Activated T-helper 9 cell treated with anti-CD3 and anti-CD28 coated beads, Interleukin-2, amount 50 U/mL, for 16 hours (primary cell): ENCODE measurements at places on chromosomes 12 and 14.

- no peak for DNase-seq
These were observed 73.0 kb upstream of the FICD start for GRCh38 chr12:108442067-108442466.

DNA sequence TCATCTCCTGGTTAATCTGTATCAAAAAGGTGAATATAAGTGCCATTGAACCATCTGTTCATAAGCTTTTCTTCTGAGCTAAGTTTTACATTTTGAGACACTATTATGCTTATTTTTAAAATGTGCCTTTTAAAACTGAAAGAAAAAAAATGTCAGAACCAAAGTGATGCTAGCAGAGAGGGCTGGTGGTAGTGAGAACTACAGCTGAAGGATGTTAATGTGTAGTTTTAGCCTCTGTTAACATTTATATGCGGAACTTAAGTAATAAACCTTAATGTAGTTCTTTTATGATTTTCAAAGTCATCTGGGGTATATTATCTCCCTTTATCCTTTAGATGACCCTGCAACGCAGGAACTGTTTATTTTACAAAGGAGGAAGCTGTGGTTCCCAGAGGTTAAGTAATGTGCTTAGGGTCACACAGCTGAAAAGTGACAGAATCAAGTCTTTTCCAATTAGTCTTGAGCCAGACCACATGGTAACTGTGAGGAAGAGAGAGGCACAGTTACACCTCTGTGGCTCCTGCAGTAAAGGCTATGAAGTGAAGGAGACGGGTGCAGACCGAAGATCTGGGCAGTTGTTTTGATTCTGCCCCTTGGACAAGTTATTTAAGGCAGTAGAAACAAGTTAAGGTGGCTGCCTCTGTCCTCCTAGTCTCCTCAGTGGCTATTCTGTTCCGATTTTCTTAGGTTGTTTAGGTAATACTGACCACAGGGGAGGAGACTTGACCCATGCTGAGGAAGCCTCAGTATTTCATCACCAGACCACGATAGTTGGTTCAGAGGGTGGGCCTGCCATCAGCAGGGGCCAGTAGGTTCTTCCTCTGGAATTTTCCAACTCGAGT, 23.9 kb downstream of the GNG2 start:
- no peak for DNase-seq

DNA sequence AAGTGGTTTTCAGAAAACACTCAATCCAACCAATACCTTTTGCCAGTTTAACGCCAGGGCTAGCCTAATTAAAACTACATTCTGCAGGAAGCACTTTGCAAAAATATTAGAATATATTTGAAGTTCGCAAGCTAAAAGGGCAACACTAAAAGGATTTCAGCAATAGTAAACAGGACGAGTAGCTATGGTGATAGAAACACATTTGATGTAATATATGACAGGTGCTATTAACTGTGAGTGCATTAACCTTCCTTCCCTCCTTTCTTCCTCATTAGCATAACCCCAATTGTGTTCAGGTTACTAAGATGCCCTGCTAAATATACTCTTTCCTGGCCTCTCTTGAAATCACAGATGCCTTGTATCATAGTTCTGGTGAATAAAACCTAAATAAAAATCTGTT, 85.6 kb upstream of the TMCC3 start:
- no peak for DNase-seq

DNA sequence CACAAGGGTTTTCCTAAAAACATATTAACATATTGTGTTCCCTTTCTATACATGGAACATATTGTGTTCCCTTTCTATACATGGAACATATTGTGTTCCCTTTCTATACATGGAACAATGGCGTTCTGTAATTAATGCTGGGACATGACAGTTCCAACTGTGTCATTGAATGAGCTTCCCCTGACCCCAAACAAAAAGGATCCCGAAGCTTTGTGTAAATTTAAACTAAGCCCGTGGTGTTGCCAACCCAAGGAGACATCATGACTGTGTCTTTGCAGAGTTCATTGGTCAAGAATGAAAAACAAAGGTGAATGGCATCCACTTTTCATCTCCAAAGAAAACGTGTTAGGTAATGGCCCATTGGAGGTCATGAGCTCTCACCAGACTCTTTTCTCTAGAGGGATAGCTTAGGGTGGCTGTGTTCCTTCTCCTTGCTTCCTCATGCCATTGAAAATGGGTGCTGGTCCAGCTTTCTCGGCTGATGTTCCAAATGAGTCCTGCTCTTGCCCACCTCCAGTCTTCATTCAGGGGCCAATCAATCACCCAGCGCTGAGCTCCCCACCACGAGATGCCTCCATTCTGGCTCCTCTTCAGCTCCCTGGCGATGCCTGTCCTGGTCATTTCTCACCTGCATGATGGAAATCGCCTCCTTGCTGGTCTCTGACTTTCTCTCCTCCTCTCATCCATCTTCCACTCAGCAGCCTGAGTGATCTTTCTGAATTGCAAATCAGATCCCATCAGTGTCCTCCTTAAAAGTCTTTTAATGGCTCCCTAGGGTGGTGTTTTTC, 156.1 kb downstream of the VRK1 start:
- DNase-seq: no peak

DNA sequence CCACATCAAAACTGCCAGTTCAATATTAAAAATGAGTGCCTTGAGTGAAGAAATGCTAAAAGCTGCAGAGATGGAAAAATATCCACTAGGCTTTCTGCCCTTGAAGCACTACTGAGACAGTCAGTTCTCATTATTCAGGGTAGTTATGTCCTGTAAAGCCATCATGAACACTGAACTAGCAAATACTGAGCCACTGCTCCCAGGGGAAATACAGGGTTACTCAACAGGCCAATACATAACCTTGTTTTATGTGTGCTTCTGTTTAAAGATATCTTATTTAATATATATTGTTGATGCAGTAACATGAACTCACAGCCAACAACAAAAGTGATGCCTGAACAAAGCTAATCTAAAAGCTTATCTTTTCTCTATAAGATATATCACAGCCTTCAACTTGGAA, 3.3 kb downstream of the RAD52 start:
- DNase-seq: no peak

DNA sequence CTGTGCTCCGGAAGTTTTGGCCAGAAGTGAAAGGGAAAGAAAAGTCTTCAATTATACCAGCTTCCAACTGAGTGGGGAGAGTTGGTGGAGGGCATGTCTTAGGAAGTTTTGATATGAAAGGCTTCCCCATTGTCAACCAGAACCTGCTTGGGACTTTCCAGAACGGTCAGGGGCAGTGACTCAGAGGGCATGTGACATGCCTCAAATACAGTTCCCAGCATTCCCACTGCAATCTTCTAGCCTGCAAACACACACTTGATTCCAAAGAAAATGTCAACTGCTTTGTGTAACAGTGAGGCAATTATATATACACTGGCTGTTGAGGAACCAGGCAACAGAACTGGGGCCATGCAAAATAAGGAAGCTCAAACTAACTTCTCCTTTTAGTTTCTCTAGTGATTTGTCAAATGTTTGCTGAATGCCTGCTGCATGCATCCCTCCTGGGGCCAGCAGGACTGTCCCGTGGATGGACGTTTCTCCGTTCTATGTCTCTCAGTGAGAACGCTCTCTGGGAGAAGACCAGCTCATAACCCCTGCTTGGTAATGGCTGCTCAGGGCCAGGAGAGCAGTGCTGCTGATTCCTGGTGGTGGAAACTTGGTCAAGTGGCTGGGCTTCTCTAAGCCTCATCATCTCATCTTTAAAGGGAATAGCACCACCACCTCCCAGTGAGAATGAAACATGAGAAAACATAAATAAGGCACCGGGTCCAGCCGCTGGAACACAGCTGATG, 18.3 kb downstream of the SLC25A47 start:
- DNase-seq: no peak

DNA sequence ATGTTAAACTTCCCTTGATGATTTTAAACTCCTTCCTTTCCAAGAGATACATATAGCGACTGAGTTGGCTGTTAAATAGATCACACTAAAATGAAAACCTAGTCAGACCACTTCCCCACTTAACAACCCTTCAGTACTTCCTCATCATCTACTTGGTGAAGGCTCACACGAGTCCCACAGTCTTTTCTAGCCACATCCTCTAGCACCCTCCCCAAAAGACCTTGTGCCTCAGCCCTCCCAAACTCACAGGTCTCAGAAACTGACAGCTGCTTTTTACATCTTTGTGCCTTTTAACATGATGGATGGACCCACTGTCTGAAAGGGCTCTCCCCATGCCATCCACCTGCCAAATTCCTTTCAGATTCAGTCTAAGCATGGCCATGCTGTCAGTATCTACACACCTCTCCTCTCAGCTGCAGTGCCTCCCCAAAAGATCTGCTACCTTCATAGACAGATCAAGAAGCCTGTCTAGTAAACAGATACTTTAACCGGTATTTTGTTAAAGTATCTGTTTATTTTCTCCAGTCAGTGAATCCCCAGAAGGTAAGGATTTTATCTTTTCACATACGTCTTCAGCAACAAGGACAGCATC, 65.1 kb upstream of the GPHB5 start:
- no peak for DNase-seq

DNA sequence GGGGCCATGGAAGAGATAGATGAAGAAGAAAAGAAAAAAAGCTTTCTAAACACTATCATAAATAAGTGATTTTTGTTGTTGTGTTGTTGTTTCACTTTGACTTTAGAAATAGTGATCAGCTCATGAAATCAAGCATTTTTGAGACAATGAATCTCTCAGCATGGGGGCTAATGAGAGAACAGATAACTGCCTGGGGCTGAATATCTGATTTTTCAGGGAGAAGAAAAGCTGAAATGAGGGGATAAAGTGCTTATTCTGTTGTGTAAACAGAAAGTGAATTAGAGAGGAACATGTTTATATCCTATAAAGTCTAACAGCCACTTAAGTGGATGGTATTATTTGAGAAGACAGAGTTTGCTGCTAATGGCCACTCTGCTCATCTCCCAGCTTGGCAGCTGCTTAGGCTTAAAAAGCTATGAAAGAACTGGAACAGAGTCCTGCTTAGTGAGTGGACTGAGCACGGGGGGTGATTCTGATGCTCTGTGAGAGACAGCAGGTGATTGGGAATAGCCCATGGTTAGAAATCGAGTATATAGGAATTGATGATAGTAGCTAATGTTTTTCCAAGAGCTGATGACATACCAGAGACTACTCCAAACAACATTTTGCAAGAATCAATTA, 646.1 kb upstream of the TMEM132C start:
- no peak for DNase-seq

- DNase-seq: no peak
These were observed 31.5 kb upstream of the LIMA1 start for GRCh38 chr12:50314636-50315312.

DNA sequence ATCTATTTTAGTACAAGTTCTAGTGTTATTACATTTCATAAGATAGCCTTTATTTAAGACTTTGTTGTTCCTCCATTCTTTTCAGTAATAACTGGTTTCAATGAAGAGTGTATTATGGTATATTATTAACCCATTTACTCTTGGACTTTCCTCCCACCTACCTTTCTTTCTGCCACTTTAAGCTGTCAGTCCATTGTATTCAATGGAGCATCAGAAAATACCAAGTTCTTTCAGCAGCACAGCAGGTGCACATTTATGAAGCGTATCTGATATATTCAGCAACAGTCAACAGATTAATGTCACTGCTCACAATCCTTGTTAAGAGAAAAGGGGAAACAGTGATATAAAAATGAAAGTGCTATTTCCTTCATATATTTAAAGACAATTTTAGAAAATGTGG, 660.9 kb downstream of the C12orf50 start:
- DNase-seq: no peak
